GM13977 (cell line): ENCODE measurements at places on chromosomes 3 and 15.

DNA sequence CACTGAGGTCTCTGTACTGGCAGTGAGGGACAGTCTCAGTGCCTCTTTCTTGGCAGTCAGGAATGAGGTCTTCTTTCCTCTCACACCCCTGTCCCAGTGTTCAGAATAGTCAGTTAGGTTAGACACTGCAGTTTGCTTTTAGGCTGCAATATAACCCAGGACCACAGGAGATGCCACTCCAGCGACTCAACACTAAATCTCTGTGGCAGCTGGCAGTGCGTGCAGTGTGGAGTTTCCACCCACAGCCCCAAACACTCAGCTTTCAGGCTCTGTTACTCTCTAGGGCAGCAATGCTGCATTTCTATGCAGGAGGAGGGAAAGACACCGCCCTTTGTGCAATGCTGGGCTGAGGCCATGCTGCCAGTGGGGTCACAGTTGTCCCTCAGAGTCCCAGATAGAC, 150.2 kb upstream of the SUCLG2 start:
- DNase-seq: no peak

- DNase-seq: peak; percentile 7
Observed at GRCh38 chr3:191066669-191067068, 132.4 kb upstream of the OSTN start.

GRCh38 chr3:3998140-3998922, 199.1 kb downstream of the LRRN1 start:
- peak; percentile 20 for DNase-seq

DNA sequence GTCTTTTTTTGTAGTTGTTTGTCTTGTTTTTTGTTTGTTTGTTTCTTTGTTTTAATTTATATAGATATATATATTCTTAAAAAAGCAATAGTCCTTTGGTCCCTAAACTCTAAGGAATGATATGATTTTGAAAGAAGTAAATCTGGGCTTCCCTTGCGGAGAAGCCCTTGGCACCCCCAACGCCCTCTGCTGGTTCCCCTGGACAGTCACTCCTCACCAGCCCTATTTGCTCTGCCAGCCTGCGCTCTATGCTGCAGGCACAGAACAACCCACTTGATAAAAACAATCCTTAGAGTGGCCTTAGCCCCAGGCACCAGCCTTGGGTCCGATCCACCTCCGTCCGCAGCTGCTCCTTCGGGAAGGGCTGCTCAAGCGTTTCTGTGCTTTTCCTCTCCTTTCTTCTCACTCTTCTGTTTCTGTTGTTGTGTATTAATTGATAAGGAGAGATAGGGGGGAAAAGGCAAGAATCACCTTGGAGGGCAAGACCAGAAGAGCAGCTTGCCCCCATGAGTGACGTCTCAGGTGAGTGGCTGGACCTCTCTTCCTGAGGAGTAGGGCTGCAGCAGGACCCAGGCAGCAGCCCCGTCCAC, 13.7 kb upstream of the PARP6 start:
- DNase-seq: no peak

- DNase-seq: no peak
Observed at GRCh38 chr15:38670128-38671005, 105.8 kb upstream of the RASGRP1 start.

DNA sequence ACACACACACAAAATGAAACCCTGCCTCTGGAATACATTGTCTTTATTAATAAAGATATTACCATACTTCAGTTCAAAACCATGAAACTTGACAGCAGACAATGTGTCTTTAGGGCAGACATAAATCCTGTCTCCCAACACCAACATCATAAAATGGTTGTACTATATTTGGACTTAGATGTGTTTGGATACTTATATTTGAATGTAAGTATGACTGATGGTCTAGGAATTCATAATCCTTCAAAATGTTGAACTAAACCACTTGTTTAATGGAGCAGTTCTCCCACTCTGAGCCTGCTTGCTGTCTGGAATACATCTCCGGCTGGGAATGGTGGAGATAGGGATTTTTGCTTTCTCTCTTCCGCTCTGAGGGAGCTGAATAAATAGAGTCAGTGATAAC, 10.6 kb downstream of the FBN1 start:
- DNase-seq: no peak

DNA sequence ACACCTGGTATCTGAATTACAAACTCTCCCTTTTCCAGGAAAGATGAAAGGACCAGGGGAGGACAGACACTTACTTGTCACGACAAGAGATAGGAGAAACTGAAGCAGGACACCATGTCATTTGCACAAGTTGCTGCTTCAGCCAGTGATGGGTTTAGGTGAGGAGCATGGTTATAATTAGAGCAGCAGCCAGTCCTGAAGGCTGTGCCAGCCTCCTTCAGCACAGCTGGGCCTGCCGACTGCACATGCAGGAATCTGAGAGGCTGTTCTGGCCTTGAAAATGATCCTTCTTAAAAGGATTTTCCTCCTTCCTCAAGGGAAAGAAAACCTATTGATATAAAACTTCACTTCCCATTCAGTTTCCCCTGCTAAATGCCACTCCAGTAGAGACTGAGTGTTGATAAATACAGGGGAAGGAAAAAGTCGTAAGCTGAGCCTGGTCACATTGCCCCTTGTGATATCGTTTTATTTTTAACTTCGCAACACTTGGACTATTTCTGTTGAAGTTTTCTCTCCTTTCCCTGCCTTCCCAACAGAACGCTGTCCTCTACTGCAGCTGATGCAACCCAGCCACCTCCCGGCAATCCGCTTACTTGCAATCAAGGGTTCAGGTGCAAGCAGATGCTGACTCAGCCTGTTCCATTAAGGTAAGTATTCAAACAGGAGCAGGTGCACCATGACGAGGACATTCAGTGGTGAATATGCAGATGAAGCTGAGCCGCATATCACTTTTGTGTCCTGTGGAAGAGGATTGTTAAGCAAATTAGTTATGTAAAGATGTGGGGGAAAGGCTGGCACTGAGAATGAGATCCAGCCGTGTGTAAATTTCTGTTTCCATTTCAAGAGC, at the start of gene FBXO40:
TSS of gene FBXO40 (plus strand) at position 524 of the 847 bp plus-strand sequence. CDS start 27,197 bp downstream, outside the sequence.
- no peak for DNase-seq

GRCh38 chr3:111715911-111716523, 120.9 kb upstream of the ZBED2 start:
- peak; percentile 23 for DNase-seq

DNA sequence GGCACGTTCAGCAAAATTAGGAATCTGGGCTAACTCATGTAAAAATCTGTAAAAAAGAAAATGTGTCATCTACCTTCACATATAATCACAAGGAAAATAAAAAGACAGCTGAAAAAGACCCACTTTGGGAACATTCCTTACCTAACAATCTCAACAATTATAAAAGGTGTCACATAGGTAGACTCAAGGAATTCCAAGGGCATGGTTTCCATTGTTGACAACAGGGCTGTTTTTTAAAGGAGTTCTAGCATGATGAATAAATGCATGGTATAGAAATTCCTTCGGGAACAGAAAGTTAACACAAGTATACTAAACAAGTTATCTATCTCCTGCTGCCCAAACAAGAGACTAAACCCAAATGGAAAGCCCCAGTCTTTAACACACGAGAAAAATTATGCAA, 184.2 kb downstream of the GREM1 start:
- DNase-seq: no peak

DNA sequence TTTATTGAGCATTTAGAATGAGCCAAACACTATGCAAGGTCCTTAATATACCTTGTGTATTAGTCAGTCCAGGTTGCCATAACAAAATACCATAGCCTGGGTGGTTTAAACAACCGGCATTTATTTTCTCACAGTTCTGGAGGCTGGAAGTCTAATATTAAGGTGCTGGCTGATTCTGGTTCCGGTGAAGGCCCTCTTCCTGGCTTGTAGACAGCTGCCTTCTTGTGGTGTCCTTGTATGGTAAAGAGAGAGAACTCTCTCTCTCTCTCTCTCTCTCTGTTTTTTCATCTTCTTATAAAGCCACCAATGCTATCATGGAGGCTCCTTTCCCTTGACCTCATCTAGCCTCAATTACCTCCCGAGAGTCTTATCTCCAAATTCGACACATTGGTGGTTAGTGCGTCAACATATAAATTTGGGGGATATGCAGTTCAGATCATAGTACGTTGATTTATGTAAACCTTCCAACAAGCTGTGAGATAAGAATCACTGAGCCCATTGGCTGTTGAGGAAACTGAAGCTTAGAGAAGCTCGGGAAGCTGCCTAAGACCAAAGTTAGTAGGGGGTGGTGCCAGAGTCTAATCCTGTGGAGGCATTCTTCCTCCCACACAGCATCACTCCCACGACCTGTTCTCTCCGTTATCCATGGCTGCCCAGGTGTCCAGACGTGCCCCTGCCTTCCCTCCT, 298.0 kb upstream of the PROK2 start:
- DNase-seq: no peak

GRCh38 chr3:71101626-71102025, 481.9 kb downstream of the FOXP1 start:
- DNase-seq: no peak

GRCh38 chr3:168738527-168739325, 643.0 kb upstream of the GOLIM4 start:
- DNase-seq: no peak

- DNase-seq: no peak
Observed at GRCh38 chr15:95837341-95838004, 493.0 kb upstream of the NR2F2 start.

- DNase-seq: no peak
Observed at GRCh38 chr3:45479621-45480035, 91.3 kb downstream of the LARS2 start.

DNA sequence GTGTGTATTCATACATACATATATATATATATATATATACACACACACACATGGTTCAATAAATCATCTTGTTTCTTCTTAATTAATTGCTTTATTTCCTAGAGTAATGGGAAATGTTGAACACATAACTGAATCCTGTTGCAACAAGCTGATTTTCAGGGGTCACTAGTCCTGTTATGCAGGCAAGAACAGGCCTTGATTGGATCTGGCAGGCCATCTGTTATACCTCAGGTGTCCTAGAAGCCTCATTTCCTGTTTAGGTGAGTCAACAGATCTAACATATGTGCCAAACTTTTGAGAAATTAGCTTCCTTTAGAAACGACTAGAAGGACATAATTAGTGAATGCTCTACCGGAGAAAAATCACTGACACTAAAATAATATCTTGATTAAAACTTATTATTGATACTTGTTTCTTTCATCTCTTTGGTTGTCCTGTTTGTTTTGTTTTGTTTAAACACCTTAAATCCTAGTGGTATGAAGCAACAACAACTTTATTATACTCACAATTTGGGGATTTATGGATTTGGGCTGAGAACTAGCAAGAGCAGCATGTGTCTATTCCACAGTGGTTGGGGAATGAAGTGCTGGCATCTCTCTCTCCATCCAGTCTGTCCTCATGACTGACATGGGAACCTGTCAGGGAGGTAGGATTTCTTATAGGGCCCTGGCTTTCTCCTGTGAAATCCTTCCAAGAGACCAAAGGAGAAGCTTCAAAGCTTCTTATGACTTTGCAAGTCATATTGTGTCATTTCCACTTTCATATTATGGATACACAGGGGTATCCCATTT, 552.6 kb downstream of the NSUN3 start:
- DNase-seq: no peak

DNA sequence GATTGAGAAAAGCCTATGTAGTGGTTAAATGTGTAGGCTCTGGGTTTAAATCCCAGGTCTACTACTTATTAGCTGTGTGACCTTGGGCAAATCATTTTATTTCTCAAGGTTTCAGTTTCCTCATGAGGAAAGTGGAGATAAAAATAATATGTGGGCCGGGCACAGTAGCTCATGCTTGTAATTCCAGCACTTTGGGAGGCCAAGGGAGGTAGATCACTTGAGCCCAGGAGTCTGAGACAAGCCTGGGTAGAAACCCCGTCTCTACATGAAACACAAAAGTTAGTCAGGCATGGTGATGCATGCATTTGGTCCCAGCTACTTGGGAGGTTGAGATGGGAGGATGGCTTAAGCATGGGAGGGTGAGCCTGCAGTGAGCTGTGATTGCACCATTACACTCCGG, 8.4 kb downstream of the SEMA5B start:
- DNase-seq: no peak

DNA sequence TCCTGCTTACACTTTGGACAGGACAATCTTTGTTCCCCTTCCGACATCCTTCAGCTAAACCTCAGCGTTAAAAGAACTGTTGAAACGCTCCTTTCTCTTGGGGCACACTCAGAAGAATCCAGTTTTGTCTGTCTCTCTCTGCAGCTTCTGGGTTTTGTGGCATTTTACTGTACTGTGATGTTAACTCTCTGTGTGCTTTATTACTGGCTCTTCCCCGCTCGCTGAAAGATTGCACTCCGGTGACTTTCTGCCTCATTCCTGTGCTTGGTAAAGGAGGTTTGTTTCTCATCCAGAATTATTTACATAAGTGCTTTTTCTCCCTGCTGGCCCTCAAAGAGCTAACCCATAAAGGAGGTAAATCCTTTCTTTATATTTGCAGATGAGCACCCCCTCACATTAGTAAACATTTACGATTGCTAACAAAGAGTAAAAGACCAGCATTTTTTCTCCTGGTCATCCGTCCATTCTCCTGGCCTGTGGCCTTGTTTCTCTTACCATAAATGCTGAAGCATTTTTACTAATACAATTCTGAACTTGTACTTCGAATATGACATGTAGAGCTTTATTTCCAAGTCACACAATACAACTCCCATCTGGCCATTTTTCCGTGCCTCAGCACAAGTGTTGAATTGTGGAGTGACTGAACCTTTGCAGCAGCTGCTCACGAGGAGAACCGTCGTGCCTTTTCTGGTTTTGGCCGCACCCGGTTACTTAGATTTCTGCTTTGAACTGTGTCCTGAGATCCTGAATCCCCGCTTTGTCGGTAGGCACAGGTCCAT, 69.3 kb upstream of the RPL35A start:
- DNase-seq: no peak

- no peak for DNase-seq
Observed at GRCh38 chr3:170953229-170953628, 44.8 kb upstream of the EIF5A2 start.

GRCh38 chr15:76204916-76205460, 106.3 kb downstream of the ETFA start:
- DNase-seq: no peak

- no peak for DNase-seq
Observed at GRCh38 chr15:26790118-26790517, 17.3 kb upstream of the GABRB3 start.

GRCh38 chr15:32722136-32722535, 4.3 kb downstream of the GREM1 start:
- no peak for DNase-seq

DNA sequence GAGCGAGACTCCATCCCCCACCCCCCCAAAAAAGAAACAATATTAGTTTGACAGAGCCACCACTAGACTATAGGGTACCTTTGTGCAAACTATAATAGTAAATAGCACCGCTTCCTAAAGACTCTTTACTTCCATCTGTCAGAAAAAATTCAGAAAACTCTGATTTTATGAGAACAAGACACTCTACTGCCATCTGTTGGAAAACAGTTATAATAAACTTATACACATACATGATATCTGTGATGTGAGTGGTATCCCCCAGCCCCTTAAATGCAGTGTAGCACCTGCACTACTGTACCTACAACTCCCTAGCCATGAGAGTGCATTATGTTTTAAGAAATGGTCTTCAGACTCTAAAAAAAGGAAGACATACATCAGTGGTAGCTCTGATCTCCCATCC, 47.1 kb upstream of the CTDSPL start:
- peak; percentile 28 for DNase-seq

- no peak for DNase-seq
Observed at GRCh38 chr3:193559100-193559499, 4.4 kb upstream of the ATP13A4 start.
